ENCODE measurements at places on chromosomes 12 and 14.

DNA sequence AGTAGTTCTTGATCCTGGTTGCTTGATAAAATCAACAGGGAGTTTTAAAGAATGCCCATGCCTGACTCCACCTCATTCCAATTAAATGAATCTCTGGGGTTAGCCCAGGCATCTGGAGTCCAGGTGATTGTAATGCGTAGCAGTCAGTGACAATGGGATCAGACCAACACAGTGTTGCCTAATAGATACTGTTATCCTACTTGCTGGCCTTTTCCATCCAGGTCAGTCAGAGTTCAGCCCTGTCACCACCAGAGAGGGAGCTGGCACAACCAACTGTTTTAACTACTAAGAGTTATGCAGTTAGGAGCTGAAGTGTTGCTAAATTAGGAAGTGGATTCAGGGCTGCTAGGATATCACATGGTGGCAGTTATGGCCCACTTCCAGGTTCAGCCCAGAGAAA is 107.1 kb downstream of the GPR135 start:
- H3K4me1 ChIP-seq, result no peaks in the 10 kb centered on the region
- H3K27ac ChIP-seq, result no peak overlapping the region
- no peak for DNase-seq

- no peak overlapping the region for H3K27ac ChIP-seq
- no peaks in the 10 kb centered on the region for H3K27me3 ChIP-seq
- no peak overlapping the region for H3K4me3 ChIP-seq
- H3K4me1 ChIP-seq, result no peaks in the 10 kb centered on the region
- no peaks in the 10 kb centered on the region for H3K36me3 ChIP-seq
These were observed 261.6 kb downstream of the DACT1 start for GRCh38 chr14:58899317-58899713.

DNA sequence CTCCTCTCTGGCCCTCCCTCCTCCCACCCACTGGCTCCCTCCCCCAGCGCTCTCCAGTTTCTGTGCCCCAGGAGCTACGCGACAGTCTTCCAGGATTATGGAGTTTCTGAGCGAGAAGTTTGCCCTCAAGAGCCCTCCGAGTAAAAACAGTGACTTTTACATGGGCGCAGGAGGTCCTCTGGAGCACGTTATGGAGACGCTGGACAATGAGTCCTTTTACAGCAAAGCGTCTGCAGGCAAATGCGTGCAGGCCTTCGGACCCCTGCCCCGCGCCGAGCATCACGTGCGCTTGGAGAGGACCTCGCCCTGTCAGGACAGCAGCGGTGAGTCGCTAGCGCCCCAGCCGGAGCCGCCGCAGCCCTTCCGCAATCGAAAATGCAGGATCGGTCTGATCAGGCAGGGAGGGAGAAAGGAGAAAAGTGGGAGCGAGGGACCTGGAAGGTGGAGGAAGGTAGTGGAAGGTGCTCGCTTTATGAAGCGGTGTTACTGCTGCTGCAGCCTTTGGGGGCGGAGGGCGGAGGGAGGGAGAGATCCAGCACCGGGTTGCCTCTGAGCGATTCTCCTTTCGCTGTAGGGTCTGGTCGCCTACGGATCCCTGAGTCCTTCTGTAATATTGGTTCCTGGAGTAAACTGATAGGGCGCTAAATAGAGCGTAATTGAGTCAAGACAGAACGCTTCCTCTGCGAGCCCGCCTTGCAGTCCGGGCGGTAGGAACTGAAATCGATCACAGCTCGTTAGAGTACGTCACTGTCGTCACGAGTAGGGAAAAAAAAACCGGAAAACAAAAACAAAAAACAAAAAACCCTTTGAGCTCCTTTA is at the start of gene ALX1:
TSS of gene ALX1 (plus strand) at position 56 of the 819 bp plus-strand sequence. CDS start at position 98, 42 bp downstream.
- no peaks in the 10 kb centered on the region for H3K36me3 ChIP-seq
- H3K27me3 ChIP-seq, result no peaks in the 10 kb centered on the region
- no peak within 1 kb of the TSS for H3K27ac ChIP-seq
- DNase-seq, result no peak
- peak within 1 kb of the TSS; percentile 34 for H3K4me3 ChIP-seq

DNA sequence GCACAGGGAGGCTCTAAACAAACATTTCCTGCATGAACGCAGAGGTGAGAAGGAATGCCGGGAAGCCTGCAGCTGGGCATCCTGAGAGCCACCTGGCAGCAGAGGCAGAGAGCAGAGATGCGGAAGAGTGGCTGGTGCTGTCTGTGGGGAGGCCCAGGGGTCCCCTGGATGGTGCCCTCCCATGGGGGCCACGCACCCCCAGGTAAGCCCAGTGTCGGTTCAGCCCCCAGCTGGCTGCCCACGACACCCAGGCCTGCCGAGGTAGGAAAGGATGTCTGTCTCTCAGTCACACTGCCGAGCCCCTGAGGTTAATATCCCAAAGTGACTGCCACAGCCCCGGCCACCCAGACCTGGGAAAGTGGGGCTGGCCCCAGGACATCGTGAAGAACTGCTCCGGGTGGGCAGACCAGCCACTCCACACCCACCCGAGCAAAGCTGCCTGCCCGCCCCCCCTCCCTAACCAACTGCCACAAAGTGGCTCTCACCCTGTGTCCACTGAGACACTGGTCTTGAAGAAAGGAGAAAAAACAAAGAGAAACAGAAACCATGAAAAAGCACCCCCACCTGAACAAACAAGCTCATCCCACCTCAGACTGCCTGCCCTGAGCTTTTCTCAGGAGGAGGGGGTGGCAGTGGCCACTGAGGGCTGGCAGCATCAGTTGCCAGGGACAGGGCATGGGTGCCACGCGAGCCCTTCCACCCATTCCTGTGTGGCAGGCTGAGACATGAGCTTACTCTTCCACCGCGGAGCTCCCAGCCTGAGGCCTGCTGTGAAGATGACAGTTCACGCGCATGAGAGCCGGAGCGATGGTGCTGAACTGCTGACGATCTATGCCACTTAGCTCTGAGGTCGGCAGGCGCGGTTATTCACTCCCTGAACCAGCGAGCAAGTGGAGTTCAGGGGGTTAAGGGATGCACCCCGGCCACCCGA is 40.8 kb downstream of the CCDC88C start:
- H3K4me3 ChIP-seq, result no peak overlapping the region
- H3K36me3 ChIP-seq, result no peaks in the 10 kb centered on the region
- H3K27ac ChIP-seq, result no peak overlapping the region
- H3K27me3 ChIP-seq, result no peaks in the 10 kb centered on the region
- no peak for DNase-seq
- H3K4me1 ChIP-seq, result peaks cover 38% of the 10 kb centered on the region

GRCh38 chr12:99906786-99907579 is 77.8 kb downstream of the ANKS1B start:
- H3K27ac ChIP-seq, result no peak overlapping the region
- no peaks in the 10 kb centered on the region for H3K36me3 ChIP-seq
- no peak for DNase-seq

DNA sequence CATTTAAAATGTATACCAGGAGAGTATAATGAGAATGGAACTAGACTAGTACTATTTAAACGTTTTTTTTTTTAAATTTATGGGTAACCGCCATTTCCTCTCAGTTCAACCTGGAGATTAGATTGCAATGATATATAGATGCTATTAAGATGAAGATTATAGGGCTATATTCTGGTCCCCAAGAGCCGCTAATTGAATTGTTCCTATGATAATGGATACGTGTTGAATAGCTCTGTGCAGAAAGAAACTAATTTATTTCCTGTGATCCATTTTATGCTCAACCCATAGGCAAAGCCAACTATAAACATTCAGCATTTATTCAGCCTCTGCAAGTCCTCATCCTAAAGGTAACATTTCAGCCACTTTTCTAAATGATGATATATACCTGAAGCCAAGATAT is 1595.1 kb upstream of the SEL1L start:
- H3K27ac ChIP-seq, result no peak overlapping the region
- H3K36me3 ChIP-seq, result no peaks in the 10 kb centered on the region
- H3K27me3 ChIP-seq, result no peaks in the 10 kb centered on the region
